ENCODE measurements at places on chromosomes 7 and 10.

DNA sequence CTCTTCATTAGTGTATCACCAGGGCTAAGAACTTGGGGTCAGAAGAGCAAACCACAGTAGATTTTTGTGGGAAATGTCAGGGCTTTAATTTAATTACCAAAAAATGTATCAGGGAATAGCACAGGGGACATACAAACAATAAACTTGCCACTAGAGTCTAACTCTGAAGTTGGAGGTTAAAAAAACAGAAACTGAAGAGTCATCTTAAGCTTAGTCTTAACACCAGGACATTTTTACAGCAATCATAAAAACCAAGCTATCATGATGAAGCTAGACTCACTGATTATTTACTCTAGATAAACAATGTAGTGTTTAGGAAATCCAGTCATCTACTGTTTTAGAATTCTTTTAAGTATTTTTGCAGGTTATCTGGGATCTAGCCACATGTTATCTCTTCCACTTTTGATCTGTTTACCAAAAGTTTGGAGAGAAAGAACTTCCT, 48.4 kb upstream of the GLI3 start:
- no peak for DNase-seq

- no peak for DNase-seq
Observed at GRCh38 chr10:18737236-18737635, 78.0 kb downstream of the ARL5B start.

DNA sequence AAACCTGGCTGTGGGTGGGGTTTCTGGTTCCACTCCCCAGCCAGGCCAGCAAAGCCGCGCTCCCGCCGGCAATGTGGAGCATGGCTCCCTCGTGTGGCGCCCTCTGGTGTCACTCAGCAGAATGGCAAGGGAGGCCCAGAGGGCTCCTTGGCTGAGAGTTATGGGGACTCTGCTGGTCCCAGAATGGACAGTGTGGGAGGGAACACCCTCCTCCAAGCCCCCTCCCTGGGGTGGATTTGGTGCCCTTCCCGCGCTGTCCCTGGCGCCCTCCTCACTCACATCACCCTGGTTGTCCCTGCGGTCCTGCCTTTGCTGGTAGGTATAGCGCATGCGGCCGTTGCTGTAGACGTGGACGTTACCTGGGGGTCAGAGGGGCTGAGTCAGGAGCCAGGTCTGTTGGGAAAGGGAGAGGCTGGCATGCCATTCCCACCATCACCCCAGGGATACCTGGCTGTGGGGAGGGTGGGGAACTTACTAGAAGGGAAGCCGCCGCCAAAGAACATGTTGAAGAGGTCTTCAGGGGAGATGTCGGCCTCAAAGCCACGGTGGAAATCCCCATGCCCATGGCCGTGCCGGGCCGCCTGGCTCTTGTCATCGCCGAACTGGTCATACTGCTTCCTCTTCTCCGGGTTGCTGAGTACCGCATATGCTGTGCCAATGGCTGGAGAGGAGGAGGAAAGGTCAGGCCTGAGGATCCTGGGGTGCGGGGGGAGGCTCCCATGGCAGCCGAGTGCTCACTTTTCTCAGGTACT, 14.0 kb downstream of the DNAJB12 start:
- peak; percentile 87 for DNase-seq

DNA sequence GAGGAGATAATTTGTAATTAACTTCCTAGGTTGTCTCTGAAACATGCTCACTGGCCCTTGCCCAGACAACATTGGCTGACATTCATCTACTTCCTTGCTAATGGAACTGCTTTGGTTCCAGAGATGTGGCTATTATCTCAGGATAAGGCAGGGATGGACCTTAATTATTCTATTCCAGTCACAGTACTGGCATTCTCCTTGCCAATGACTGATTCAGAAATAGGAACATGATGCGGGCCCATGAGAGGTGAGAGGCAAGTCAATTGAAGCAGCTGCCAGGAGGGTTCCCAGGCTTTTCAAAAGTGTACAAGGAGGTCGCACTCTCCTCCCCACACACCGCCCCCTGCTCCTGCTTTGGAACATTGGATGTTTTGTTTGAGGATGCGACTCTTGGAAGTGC, 109.6 kb upstream of the DGKB start:
- DNase-seq: no peak

DNA sequence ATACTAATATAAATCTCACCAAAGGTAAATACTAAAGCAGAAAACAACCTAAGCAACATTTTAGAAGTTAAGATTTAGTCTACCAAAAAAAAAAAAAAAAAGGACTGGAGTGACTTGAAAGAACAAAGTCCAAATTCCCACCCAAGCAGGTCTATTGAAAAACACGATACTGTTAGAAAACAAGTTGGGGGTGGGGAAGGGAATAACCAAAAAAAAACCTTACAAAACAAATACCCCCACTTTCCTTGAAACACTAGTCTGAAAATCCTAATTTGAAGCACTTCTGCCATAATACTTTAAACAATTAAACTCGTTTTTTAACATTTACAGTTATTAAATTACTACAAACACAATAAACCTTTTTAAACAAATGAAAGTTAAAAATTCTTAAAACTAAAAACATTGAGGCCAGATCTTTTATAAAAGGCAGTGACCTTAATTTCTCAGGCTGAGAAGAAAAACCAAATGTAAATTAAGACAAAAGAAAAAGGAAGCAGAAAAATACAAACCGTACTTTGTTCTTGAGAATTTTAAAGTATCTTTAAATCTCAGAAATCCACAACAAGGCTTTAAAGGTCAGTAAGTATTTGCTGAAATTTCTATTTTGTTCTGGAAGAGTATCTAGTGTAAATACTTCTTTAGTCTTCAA, 135.1 kb downstream of the NRBF2 start:
- no peak for DNase-seq

- no peak for DNase-seq
Observed at GRCh38 chr7:121398246-121398645, 2.1 kb upstream of the FAM3C start.

DNA sequence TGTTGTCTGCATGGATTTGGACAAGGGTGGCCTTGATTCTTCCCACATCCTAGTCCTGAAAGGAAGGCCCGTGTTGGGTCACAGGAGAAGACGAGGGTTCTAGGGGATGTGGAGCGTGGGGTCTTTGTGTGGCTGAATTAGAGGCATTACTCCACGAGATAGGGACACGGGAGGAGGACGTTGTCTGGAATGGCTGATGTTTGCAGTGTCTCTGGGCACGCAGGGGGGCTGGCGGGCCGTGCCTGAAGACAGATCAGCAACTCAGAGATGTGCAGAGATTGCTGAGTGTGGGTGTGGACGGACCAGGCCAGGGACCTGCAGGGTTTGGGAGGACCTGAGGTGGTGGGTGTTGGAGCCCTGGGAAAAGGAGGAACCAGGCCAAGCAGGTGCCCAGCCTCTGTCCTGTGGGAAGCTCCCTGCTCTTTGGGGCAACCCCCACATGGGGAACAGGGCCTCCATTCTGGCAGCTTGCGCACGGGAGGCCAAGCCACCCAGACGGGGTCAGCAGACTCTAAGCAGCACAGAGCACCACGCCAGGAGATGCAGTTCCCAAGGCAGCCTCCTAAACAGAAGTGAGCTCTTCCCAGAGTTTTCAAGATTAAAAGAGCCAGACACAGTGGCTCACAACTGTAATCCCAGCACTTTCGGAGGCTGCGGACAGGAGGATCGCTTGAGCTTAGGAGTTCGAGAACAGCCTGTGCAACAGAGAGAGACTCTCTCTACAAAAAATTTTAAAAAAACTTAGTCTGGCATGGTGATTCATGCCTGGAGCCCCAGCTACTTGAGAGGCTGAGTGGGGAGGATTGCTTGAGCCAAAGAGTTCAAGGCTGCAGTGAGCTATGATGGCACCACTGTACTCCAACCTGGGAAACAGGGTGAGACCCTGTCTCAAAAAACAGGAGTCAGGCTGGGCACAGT, 71.0 kb upstream of the GTF2I start:
- no peak for DNase-seq

DNA sequence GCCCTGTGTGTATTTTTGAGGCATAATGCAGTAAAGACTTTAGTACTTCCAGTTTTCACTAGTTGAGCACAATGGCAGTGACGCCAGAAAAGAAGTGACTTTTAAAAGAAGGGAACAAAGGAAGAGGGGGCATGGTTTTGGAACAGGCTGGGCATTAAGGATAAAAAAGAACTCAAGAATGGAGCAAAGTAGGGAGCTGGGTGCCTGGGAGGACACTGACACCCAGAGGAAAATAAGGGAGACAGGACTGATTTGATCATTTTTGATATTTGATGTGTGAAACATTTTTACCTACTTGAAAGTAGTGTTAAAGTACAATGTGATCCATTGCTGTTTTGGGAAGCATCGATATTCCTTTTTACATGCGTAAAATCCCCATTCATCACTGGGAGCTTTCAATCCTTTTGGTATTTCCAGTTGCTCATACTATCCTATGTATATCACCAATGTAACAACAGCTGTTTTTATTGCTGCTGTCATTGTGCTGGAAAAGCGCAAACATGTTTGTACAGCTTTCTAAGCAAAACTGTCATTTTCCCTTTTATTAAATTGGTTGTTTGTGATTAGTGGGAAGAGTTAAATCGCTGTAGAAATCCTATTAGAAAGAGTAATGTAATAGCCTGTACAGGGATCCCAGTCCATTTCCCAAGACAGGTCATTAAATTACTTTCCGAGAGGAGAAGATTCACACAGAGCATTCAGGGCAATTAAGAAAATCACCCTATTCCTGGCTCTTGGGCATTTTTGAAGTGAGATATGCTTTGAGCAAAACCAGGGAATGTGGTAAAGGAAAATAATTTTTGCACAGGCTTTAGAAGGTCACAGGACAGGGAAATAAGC, 85.2 kb downstream of the ADAM12 start:
- DNase-seq: no peak
